ENCODE measurements at places on chromosomes 7 and 10.
A peak's percentile ranks its signal among the peaks of the same experiment; 100 is the strongest.

DNA sequence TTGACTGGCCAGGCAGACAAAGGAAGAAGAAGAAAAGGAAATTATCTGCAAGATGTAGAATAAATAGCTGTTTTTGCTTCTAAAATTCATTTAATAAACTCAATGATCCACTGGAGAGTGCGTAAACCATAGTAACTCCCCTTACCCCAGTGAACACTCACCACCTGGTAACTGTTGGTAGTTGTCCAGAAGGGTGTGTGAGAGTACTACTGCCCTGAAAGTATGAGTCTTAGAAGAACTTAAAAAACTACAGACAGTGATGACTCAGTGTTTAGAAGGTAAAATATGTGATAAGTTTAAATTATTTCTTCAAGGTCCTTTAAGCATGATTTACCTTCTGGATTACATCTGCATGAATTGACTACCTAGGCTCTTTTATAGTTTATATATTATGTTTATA, 53.0 kb upstream of the SEMA3A start:
- H3K4me3 ChIP-seq = no peak overlapping the region
- H3K27ac ChIP-seq = no peak overlapping the region
- no peak for DNase-seq
- H3K27me3 ChIP-seq = no peaks in the 10 kb centered on the region
- no peaks in the 10 kb centered on the region for H3K4me1 ChIP-seq
- no peaks in the 10 kb centered on the region for H3K36me3 ChIP-seq

- H3K27me3 ChIP-seq = no peaks in the 10 kb centered on the region
- H3K4me3 ChIP-seq = no peak overlapping the region
- DNase-seq = no peak
- H3K36me3 ChIP-seq = no peaks in the 10 kb centered on the region
Measured at GRCh38 chr7:45625067-45625466, 50.9 kb downstream of the ADCY1 start.

GRCh38 chr7:37141742-37142141, 306.9 kb downstream of the ELMO1 start:
- H3K4me1 ChIP-seq = no peaks in the 10 kb centered on the region
- DNase-seq = no peak
- H3K27me3 ChIP-seq = no peaks in the 10 kb centered on the region
- no peak overlapping the region for H3K27ac ChIP-seq
- H3K4me3 ChIP-seq = no peak overlapping the region
- peaks cover 10% of the 10 kb centered on the region for H3K36me3 ChIP-seq

GRCh38 chr10:120465138-120465537, 8.1 kb downstream of the PLPP4 start:
- no peaks in the 10 kb centered on the region for H3K36me3 ChIP-seq
- no peak for DNase-seq
- no peaks in the 10 kb centered on the region for H3K4me1 ChIP-seq

DNA sequence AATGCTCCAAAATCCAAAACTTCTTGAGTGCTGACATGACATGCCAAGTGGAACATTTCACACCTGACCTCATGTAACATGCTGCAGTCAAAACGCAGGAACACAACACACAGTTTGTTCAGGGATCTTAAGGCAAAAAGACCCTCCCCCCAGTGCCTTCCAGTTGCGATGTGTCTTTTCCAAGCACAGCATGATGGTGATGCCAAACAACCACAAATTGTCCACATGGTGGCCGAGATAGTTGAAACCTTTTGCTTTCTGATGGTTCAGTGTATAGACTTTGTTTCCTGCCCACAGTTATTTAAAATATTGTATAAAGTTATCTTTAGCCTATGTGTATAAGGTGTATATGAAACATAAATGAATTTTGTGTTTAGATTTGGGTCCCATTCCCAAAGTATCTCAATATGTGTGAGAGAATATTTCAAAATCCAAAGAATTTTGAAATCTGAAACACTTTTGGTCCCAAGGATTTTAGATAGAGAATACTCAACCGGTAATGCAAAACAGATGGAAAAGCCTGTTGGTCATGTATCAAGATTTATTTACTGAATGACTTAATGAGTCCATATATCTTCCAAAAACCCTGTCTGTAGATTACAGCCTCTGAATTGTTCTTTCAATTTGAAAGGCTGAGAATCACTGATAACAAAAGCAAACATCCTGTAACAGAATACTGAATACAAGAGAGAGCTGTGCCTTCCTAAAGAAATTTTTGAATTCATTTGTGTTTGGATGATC, 93.4 kb upstream of the OIT3 start:
- no peaks in the 10 kb centered on the region for H3K36me3 ChIP-seq
- H3K27ac ChIP-seq = no peak overlapping the region
- H3K4me3 ChIP-seq = no peak overlapping the region
- no peaks in the 10 kb centered on the region for H3K4me1 ChIP-seq

- H3K36me3 ChIP-seq = no peaks in the 10 kb centered on the region
- H3K4me3 ChIP-seq = no peak overlapping the region
- no peaks in the 10 kb centered on the region for H3K27me3 ChIP-seq
Measured at GRCh38 chr7:135514856-135515255, 5.0 kb upstream of the CNOT4 start.

- H3K4me3 ChIP-seq = no peak overlapping the region
- no peak for DNase-seq
- no peaks in the 10 kb centered on the region for H3K4me1 ChIP-seq
- H3K27ac ChIP-seq = no peak overlapping the region
- H3K27me3 ChIP-seq = no peaks in the 10 kb centered on the region
Measured at GRCh38 chr7:42219447-42219846, 17.6 kb downstream of the GLI3 start.

DNA sequence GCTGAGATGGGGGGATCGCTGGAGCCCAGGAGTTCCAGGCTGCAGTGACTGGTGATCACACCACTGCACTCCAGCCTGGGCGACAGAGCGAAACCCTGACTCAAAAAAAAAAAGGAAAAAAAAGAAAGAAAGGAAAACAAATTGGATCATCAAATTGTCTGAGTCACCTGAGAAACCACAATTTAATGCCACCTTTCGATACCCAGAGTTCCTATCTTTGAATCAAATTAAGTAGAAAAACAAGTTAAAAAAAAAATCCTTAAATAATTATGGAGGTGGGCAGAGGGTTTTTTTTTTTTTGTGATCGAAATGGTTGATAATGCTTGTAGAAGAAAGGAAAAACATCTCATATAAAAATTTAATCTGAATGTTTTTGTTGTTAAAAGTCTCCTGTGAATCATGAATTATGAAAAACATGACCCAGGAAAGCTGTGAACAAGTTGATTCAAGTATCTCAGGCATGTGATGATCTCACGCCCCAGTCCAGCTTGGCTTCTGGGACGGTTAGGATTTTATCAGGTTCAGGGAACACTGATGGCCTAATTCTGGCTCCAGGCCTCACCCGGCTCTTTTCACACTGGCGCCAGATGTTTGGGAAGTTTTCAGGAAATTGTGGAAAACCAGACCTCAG, 25.3 kb upstream of the CUX1 start:
- H3K4me1 ChIP-seq = no peaks in the 10 kb centered on the region
- H3K27ac ChIP-seq = no peak overlapping the region
- no peaks in the 10 kb centered on the region for H3K36me3 ChIP-seq
- H3K4me3 ChIP-seq = no peak overlapping the region

DNA sequence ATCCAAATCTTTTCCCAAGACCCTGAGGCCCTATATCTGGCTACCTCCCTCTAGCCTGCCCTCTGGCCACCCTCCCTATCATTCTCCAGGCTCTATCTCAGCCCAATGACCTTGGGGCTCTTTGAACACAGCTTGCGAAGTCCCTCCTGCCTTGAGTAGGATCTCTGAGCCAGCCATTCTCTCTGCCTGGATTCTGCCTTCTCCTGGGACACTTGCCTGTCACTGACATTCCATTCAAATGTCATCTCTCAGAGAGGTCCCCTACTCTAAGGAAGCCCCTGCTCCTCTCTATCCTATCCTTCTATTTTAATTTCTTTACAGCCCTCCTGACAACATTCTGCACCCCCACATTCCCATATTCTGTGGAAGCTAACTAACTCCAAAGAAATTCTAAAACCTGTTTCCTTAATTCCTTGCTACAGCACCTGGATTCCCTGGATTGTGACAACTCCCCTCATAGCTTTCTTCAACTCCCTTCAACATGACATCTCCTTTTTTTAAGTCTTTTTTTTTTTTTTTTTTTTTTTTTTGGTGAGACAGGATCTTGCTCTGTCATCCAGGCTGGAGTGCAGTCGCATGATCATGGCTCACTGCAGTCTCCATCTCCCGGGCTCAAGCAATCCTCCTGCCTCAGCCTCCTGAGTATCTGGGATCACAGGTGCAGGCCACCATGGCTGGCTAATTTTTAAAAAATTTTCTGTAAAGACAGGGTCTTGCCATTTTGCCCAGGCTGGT, 81.0 kb upstream of the ASAH2 start:
- H3K27me3 ChIP-seq = no peaks in the 10 kb centered on the region
- no peaks in the 10 kb centered on the region for H3K36me3 ChIP-seq
- H3K4me1 ChIP-seq = no peaks in the 10 kb centered on the region
- no peak for DNase-seq
- H3K27ac ChIP-seq = no peak overlapping the region
- H3K4me3 ChIP-seq = no peak overlapping the region

- no peaks in the 10 kb centered on the region for H3K27me3 ChIP-seq
- H3K4me1 ChIP-seq = peaks cover 70% of the 10 kb centered on the region
- H3K27ac ChIP-seq = peak overlapping the region; percentile 82
- H3K36me3 ChIP-seq = no peaks in the 10 kb centered on the region
Measured at GRCh38 chr10:3805791-3806461, 20.9 kb upstream of the KLF6 start.

All from naive thymus-derived CD4-positive, alpha-beta T cell (primary cell).